ENCODE measurements at places on chromosomes 7 and 10.
A peak's percentile ranks its signal among the peaks of the same experiment; 100 is the strongest.

- DNase-seq, result no peak
Measured at GRCh38 chr10:44198096-44198779, 186.7 kb downstream of the CXCL12 start.

- DNase-seq, result no peak
Measured at GRCh38 chr10:110504111-110504735, 6.5 kb downstream of the DUSP5 start.

DNA sequence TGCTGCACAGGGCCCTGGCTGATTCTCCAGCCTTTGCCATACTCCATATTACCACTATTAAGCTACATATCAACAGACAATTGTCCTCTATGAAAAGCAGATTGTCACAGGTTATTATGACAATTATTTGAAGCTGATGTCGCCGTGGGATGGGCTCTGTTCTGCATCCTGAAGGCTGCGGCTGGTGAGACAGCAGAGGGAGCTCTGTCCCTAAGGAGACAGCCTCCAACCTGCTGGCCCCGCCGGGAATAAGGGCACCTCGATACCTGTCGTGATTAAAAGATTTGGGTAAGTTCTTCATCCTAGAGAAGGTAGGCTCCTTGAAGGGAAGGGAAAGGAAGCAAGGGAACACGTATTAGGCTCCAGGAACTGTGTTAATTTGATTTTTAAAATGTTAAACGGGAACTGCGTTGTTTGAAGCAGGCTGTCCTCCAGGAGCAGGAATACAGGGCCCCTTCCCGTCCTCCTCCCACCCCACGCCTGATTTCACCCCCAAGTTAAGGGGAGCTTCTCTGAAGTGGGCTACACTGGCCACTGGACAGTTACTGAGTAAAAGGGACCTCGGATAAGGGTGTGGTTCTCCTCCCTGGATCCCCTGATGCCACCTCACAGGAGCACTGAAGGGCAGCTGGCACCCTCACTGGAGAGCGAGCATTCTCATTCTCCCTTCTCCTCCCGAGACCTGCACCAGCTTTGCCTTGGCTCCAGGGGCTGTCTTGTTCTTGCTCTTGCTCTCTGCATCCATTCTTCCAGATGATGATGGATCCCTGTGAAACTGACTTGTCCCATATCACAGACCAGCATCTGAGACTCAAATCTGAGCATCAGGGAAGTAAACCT is 11.8 kb upstream of the TIAL1 start:
- DNase-seq, result peak; percentile 32

DNA sequence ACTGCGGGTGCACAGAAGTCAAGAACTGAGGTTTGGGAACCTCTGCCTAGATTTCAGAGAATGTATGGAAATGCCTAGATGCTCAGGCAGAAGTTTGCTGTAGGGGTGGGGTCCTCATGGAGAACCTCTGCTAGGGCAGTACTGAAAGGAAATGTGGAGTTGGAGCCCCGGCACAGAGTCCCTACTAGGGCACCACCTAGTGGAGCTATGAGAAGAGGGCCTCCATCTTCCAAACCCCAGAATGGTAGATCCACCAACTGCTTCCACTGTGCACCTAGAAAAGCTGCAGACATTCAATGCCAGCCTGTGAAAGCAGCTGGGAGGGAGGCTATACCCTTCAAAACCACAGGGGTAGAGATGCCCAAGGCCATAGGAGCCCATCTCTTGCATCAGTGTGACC is 1336.0 kb upstream of the CELF2 start:
- no peak for DNase-seq

GRCh38 chr10:32377458-32378259 is 30.7 kb upstream of the EPC1 start:
- DNase-seq, result no peak

GRCh38 chr10:4652111-4653010 is 173.6 kb upstream of the AKR1E2 start:
- DNase-seq, result no peak

- DNase-seq, result no peak
Measured at GRCh38 chr7:52463341-52463740, 572.1 kb upstream of the POM121L12 start.

- no peak for DNase-seq
Measured at GRCh38 chr7:140639366-140640053, 1.1 kb downstream of the DENND2A start.

- DNase-seq, result no peak
Measured at GRCh38 chr10:62911210-62911963, 95.2 kb upstream of the EGR2 start.

GRCh38 chr10:122541541-122542002 is 19.0 kb upstream of the DMBT1 start:
- DNase-seq, result no peak

DNA sequence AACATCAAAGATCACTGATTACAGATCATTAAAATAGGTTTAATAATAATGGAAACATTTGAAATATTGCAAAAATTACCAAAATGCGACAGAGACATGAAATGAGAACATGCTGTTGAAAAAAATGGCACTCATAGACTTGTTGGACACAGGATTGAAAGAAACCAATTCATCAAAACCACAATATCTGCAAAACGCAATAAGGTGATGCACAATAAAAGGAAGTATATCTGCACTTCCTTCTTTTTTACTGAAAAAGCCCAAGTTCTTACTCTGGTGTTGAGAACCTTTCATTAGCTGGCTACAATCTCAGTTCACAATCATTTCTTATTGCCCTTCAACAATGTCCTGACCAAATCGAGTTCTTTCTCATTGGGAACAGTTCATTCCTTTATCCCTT is 28.7 kb downstream of the TMEM106B start:
- no peak for DNase-seq

GRCh38 chr10:62589689-62590088 is 214.8 kb upstream of the ADO start:
- no peak for DNase-seq

DNA sequence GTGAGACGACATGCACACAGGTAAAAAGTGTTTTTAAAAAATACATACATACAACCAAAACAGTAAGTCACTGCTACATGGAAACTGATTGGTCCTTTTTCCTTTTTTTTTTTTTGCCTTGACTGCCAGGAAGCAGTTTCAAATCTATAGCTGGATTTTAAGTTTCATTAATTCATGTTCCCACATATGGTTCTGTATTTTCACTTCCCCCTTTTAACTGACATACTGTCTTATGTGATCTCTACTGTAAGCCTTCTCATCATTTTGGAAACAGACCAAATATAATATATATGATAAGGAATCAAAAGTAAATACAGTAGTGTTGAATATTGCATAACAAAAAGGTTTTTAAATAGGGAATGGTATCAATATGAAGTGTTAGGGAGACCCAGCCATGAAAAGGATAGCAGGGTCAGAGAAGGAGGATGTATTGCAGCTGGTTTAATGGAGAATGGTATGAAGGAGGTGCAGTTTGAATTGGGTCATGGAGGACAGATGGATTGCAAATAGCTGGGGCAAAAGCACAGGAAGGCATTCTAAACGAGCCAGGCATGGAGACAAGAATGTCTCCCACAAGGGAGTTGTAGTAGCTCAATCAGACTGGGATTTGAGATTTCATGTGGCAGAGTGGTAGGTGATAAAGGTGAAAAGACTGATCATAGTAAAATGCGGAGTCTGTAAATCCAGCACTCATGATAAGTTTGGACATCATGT is 5.4 kb downstream of the CAV1 start:
- DNase-seq, result no peak

- no peak for DNase-seq
Measured at GRCh38 chr7:27221201-27221797, 21.3 kb upstream of the EVX1 start.

GRCh38 chr10:47104151-47104605 is 192.9 kb downstream of the PTPN20 start:
- no peak for DNase-seq

GRCh38 chr10:1374511-1375345 is 318.5 kb downstream of the WDR37 start:
- no peak for DNase-seq

GRCh38 chr10:107232013-107232412 is 67.5 kb upstream of the SORCS1 start:
- DNase-seq, result no peak

- DNase-seq, result no peak
Measured at GRCh38 chr10:80068270-80068669, 10.2 kb upstream of the TMEM254 start.

DNA sequence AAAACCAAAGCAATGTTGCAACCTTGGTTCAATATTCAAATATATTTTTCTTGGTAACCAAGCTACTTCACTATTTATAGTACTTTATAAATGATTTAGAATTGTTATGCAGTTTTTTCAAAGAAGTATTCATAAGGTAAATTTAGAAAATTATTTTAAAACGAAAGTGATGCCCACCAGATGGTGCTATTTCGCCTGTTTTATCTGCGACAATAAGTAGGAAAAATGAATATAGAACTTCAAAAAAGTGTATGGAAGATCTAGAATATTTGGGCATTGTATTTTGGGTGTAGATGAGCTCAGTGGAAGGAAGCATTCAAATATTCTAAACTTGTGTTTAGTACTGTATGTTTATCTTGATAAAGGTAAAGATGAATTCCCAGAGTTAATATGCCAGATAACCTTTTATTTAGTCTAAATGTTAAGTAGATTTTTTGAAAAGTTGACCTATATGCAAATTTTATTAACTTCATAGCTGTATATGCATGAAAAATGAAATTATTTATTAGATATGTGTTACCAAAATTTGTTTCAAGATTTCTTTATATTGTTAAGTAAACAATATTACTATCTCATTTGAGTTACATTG is 93.2 kb downstream of the ADK start:
- DNase-seq, result no peak

- DNase-seq, result no peak
Measured at GRCh38 chr10:50618624-50619023, 5.1 kb downstream of the SGMS1 start.

DNA sequence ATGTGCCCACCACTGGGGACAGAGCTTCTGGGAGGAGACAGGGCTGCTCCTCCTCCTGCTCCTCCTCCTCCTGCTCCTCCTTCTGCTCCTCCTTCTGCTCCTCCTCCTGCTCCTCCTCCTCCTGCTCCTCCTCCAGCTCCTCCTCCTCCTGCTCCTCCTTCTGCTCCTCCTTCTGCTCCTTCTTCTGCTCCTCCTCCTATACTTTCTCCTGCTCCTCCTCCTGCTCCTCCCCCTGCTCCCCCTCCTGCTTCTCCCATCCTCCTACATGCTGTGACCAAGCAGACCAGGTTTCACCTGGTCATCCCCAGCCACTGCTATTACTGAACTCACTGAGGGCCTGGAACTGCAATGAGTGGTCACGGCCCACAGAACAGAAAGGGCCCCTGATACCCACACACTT is 154.0 kb upstream of the PPP2R2D start:
- no peak for DNase-seq
